ENCODE measurements at places on chromosomes 3 and 15.

DNA sequence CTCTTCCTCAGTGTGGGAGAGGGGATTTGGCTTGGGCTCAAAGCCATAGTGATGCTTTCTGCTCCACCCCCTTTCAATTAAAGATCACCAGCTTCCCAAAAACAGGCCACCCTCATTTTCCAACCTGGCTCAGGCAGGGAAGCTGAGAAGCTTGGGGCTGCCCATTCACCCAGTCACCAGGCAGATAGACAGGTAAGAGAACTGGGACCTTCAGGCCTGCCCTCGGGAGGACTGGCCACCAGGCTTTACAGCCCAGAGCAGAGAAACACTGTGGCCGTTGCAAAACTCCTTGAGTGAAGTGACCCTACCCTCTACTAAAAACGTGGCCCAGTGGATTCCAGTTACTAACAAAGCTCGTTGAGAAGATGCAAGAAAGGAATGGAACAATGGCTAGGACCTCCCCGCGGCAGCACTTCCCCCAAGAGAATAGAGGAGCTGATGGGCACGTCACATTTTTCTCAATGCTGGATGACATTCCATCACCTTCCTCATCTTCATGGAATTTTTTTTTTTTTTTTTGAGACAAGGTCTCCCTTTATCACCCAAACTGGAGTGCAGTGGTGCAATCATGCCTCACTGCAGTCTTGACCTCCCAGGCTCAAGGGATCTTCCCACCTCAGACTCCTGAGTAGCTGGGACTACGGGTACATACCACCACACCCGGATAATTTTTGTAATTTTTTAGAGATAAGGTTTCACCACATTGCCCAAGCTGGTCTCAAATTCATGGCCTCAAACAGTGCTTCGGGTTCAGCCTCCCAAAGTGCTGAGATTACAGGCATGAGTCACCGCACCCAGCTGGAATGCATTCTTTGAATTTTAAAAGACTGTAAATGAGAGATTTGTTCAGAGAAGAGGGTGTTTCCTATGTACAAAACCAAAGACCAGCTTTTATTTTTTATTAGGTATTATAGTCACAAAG is 37.9 kb downstream of the LIPC start:
- no peak for DNase-seq

DNA sequence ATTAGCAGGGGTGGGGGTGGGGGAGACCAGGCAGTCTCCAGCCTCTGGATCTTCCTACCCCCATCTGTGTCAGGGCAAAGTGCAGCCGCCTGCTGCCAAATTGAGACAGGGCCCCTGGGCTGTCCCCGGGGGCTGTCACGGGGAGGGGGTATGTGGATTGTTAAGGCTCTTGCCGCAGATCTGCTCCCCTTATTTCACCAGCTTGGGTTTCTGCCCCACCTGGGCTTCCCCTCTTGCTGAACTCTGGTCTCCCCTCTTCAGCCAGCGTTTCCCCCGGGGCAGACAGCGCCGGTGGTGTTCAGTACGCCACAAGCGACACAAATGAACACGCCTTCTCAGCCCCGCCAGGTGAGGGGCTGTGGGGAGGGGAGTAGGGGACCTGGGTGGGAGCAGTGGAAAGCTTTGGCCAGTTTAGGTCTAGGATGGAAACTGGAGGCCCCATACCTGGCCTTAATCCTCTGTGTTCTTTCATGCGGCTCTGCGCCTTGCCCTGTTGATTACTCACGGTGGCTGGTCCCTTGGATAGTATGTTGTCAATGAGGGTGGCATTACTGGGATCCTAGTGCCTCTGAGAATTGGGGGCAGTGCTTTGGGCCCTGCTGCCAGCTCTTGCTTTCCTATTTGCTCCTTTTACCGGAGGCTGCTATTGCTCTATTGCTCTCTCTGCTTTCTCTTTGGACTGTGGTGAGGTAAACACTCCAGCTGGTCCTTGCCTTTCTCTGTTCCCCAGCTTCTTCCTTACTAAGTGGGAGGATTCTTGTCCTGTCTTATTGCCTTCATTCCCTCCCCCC is 1.7 kb downstream of the EIF4G1 start:
- no peak for DNase-seq

- no peak for DNase-seq
Observed at GRCh38 chr3:63662500-63662899, 10.0 kb downstream of the SNTN start.

DNA sequence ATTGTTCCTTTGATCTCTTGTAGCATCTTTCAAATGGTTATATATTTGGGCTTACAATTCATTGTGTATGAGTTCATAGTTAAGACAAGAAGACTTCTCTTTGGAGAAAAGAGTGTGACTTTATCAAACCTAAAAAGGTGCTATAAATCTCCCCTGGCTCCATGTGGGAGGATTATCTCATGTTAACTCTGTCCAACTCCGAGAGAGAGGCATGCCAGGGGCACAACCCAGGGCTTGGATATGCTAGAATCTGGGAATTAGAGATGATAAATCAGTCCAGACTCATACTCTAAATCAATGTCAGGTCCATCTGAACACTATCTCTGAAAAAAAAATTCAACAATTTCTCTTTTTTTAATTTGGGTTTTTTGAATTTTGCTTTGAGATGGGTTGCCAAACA is 462.8 kb downstream of the TUSC7 start:
- DNase-seq = no peak

DNA sequence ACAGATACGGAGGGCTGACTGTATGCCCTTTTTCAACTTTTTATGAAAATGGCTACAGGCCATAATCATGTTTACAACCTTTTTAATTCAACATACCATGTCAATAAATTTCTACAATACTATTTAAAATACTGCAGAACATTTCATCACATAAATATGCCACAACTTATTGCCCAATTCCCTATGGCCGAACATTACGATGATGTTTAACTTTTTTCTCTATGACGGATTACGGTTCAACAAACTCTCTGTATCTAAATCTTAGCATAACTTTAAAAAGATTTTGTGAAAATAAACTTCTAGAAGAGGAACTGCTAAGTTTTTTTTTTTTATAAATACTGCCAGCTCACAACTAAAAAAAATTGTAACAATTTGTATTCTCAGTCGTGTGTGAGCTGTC is 220.4 kb downstream of the OSBPL10 start:
- DNase-seq = no peak

GRCh38 chr3:76554707-76555106 is 485.2 kb upstream of the ROBO2 start:
- DNase-seq = no peak

- DNase-seq = no peak
Observed at GRCh38 chr15:68234060-68234459, 4.5 kb upstream of the CLN6 start.

GRCh38 chr3:109819734-109820133 is 482.4 kb upstream of the DPPA4 start:
- DNase-seq = no peak

GRCh38 chr3:105984837-105985236 is 116.0 kb upstream of the CBLB start:
- DNase-seq = no peak

DNA sequence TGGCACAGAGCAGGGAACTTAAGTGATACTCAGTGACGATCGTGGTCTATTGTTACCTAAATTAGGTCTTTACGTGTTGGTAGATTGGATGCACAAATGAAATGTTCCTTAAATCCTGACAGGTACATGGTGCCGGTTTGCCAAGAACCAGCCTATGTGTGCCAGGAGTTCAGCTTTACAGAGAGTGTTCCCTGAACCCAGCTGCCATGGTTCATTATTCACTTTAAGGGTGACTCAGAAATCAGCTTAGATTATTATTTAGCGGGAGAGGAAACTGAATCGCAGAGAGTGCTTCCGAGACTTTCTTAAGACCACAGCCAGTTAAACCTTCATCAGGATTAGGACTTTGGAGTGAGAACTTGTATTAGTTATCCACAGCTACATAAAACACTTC is 21.5 kb downstream of the FAM43A start:
- DNase-seq = no peak

GRCh38 chr3:132488151-132488550 is 70.8 kb downstream of the DNAJC13 start:
- no peak for DNase-seq

GRCh38 chr3:163817015-163817414 is 1261.3 kb downstream of the SI start:
- no peak for DNase-seq

DNA sequence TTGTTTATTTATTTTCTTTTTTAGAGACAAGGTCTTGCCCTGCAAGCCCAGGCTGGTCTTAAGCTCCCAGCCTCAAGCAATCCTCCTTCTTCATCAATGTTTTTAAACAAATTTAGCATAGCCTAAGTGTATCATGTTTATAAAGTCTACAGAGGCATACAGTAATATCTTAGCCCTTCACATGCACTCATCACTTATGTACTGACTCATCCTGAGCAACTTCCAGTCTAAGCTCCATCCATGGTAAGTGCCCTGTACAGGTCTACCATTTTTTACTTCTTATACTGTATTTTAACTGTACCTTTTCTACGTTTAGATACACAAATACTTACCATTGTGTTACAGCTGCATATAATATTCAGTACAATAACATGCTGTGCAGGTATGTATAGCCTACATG is 860.0 kb downstream of the FHIT start:
- no peak for DNase-seq

Measured in activated CD4-positive, alpha-beta T cell treated with anti-CD3 and anti-CD28 coated beads for 4 hours (primary cell).